Stimulated activated effector memory CD8-positive, alpha-beta T cell treated with anti-CD3 and anti-CD28 coated beads, Interleukin-12 subunit alpha, Interleukin-12 subunit beta, amount 100 ng/mL, for 72 hours (primary cell): ENCODE measurements at places on chromosomes 13 and 19.

- no peak for DNase-seq
Measured at GRCh38 chr19:49690079-49690655, 749 bp upstream of the CPT1C start.

- DNase-seq, result no peak
Measured at GRCh38 chr19:20165971-20166592, 932 bp upstream of the ZNF486 start.

- DNase-seq, result no peak
Measured at GRCh38 chr13:92677571-92677970, 549.0 kb upstream of the GPC6 start.

DNA sequence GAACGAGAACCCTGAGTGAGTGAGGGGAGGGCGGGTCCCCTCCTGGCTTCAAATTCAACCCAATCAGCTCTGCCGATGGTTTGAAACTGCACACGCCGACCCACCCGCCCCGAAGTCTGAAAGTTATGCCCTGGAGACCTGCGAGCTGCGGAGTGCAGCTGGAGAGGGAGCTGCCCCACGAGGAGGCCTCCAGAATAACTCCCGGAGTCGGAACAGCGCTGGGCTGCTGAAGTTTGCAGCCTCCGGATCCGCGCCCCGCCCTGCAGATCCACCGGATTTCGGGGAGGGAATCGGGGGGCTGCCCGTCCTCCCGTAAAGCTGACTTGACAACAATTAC, 7.0 kb downstream of the POU4F1 start:
- no peak for DNase-seq

DNA sequence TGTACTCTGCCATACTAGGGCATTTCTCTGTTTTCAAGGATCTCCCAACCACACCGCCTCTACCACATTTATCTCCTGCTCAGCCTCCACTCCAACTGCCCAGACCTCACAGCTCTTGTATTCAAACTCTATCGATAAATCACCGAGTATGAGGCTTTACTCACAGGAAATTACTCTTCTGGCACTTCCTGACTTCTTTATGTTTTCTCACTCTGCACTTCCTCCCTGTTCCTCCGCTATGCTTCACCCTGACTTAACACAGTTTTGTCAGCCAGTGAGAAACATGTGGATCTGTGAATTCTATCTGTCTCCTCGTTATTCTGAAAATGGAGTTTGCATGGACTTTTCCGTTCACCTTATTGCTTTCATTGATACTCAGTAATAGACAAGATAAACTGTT, 2.6 kb upstream of the CARD8 start:
- DNase-seq, result peak; percentile 61

DNA sequence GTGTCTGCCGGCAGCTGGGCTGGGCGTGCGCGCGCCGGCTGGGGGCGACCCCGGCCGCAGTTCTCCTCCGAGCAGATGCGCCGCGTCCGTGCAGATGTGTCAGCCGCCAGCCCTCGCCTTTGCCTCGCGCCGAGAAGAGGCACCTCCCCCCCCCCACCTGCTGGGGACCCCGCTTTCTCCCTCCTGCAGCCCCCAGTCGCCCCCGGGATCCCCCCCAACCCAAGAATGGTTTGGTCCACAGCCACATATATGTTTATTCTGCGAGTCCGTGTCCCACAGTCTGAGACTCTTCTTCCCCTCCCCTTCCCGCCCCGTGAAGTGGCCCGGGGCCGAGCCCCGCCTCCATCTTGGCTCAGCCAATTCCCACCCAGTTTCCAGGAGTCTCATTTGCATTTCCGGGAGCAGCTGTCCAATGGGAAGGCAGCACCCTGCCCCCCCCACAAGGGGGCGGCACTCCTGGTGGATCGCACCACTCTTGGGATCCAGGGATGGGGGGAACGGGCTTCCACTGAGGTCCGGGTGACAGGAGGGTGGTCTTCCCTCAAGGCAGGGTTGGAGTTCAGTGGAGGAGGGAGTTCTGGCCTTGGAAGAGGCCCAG, 8.6 kb downstream of the ISOC2 start:
- DNase-seq, result no peak

DNA sequence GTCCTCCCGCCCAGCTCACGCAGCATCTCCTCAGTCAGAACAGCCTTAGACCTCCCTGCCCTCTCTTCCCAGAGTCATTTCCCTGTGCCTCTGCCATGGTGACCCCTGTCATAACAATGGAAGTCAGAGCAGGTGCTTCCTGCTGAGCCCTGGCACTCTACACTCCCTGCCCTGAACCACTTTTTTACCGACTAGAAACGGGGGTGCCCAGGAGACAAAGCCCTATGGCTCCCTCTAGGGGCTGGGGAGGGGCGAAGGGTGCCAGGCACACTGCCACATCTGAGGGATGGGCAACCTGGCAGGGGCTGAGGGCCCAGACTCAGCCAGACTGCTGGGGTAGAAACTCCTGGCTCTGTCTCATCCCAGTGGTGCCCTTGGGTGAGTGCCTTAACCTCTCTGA, 16.4 kb downstream of the ZNF574 start:
- peak; percentile 64 for DNase-seq

- no peak for DNase-seq
Measured at GRCh38 chr19:3028305-3029064, 595 bp downstream of the TLE2 start.

- peak; percentile 39 for DNase-seq
Measured at GRCh38 chr19:2478756-2479555, 3.0 kb downstream of the GADD45B start.

- peak; percentile 78 for DNase-seq
Measured at GRCh38 chr19:55179606-55180484, at the start of gene SYT5. Gene SYT5, minus strand, starts transcription at chr19:55180289. Its CDS starts 1,248 bp downstream, at chr19:55179041.

GRCh38 chr13:39603424-39603947, 493 bp upstream of the LHFPL6 start:
- DNase-seq, result no peak

- DNase-seq, result no peak
Measured at GRCh38 chr13:50390503-50391248, 375.4 kb downstream of the KCNRG start.
